Activated CD4-positive, CD25-positive, alpha-beta regulatory T cell treated with anti-CD3 and anti-CD28 coated beads, Interleukin-2, amount 50 U/mL, for 72 hours (primary cell): ENCODE measurements at places on chromosomes 11 and 22.

GRCh38 chr11:119844808-119845207, 115.8 kb upstream of the NECTIN1 start:
- DNase-seq: no peak

DNA sequence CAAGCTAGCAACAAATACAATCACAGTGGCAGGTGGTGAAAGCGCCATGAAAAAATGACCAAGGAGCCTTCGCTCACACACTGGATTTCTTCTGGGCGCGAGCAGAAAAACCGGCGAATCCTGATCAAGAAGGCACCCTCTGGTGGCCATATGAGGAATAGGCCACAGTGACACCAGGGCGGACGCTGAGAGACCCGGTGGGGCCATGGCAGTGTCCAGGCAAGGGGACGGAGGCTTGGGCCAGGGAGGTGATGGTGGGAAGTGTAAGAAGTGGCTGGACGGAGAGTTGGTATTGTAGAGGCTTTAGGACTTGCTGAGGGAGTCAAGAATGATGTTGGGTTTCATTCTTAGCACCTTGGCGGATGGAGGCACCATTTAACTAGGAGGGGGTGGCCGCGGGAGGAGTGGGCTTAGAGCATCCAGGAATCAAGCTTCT, 16.9 kb upstream of the RAC2 start:
- DNase-seq: peak; percentile 65

- DNase-seq: no peak
These were observed 9.0 kb upstream of the CCT8L2 start for GRCh38 chr22:16601437-16602223.

DNA sequence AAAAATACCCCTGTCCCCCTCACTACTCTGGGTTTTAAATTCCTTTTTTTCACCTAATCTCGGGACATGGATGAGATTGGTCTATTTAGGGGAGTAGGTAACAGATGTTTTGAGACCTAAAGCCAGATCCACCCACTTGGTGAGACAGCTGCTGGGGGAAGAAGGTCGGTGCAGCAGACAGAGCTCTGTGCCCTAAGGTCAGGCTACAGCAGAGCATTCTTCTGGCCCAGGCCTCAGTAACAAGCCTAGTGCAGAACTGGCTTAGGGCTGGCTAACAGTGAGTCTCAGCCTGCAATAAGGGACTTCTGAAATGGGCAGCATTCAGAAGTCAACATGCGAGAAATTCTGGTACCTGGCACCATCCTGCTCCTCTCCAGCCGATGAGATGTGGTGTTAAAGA, 444.9 kb upstream of the KIRREL3 start:
- DNase-seq: no peak

- peak; percentile 38 for DNase-seq
These were observed at the start of gene ADM for GRCh38 chr11:10304495-10305261. ADM (plus strand) TSS chr11:10305073; CDS start chr11:10305701, 628 bp downstream.

GRCh38 chr11:132579136-132579535, 953.2 kb downstream of the OPCML start:
- no peak for DNase-seq

DNA sequence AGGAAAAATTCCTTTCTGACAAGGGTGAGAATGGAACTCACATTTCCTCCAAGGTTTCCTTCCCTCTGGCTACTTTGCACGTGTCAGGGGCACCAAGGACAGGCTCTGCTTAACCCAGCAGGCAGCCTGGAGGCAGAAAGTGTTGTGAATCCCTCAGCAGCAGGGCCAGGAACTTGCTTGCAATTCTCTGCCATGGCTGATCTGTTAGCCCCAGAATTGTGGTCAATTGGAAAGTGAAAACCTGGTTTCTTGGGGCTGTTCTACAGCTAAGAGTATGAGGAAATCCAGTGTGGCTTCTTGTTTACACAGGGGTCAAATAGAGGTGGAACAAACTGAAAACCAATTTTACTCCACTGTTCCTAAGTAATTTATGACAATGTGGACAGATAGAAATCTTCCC, 38.3 kb upstream of the CEP295 start:
- no peak for DNase-seq

DNA sequence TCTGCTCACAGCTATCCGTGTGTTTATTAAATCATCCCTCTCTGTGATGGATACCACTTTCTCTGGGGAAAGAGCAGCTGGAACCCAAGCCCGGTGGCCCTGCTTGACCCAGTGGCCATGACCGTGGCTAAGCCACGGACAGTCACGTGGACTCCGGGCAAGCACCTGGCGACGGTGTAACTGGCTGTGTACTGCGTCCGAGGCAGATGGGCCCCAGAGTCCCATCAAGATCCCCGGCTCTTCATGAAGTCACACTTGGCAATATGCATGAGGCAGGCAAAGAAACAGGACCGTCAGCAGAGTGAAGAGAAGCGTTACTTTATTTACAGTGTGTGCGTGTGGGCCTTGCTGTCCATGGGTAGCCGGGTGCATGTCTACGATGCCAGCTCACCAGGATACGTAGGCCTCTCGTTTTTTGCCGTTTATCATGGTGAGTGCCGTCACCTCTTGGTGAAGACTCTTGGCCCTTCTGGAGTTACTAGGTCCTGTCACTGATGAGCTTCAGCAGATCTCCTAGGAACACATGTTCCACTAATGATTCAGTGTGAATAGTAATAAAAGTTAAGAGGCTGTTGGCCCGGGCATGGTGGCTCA, 366.3 kb downstream of the TBC1D22A start:
- DNase-seq: no peak

DNA sequence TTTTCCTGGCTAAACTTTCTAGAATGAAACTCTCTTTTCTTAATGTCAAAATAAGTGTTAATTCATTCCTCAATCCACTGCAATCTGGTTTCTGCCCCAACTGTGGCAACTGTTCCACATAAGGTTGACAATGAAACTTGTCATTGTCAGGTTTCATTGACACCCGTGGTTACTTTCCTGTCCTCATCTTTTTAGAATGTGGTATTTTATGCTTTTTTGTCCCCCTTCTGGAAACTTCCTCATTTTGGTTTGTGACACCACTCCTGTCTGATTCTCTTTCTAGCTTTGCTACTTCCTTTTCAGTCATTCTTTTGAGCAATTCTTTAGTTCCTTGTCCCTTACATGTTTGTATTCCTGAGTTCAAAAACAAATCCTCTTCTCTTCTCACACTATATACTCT, 7.5 kb upstream of the PDE3B start:
- no peak for DNase-seq

DNA sequence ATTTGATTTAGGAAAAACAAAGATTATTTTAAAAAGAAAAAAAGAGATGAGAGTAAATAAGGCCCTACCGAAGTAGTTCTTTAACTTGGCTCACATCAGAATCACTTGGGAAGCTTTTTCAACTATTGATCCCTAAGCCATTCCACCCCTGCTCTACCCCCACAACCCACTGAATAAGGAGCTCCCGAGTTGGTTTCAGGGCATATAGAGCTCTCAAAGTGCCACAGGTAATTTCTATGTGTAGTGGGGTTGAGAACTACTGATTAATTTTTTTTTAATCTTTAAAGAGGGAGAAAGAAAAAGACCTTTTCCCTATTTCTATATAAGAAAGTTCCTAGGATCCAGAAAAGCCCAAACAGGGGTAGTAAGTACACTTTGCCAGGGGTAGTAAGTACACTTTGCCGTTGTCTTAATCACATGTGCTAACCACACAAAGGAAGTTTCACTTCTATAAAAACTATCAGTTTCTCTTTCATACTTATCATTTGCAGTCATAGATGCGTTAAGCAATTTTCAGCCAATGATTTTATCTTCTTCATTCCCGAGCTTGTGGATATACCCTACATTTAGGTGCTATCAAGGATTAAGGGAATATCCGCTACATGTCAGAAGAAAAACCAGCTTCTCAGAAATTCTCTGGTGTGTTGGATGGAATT, 108.4 kb upstream of the ZC3H12C start:
- DNase-seq: no peak

DNA sequence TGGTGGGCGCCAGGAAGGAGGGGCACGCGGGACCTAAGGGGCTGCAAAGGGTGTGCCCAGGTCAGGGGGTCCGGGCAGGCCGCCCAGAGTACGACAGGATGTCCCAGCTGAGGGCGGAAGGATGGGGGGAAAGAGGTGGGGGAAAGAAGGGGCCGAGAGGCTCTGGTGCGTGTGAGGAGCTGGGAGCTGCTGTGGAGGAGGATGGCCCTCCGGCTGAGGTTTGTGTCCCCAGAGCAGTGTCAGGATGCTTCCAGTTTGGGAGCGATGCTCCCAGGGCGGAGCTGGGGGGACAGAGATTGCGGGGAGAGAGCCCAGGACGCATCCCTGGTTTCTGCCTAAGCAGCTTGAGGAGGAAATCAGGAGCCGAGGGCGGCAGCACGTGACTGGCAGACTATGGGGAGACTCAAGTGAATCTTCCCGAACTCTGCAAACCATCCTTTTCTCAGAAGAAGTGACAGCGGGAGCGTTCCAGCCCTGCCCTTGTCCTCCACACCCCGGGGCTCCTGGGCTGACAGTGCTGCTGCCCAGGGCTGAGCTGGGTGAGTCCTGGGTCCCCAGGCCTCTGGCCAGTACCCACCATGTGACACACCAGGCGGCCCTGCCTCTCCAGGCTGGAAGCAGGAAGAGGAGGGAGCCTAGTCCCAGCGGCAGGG, 19.7 kb upstream of the TTLL12 start:
- DNase-seq: no peak

DNA sequence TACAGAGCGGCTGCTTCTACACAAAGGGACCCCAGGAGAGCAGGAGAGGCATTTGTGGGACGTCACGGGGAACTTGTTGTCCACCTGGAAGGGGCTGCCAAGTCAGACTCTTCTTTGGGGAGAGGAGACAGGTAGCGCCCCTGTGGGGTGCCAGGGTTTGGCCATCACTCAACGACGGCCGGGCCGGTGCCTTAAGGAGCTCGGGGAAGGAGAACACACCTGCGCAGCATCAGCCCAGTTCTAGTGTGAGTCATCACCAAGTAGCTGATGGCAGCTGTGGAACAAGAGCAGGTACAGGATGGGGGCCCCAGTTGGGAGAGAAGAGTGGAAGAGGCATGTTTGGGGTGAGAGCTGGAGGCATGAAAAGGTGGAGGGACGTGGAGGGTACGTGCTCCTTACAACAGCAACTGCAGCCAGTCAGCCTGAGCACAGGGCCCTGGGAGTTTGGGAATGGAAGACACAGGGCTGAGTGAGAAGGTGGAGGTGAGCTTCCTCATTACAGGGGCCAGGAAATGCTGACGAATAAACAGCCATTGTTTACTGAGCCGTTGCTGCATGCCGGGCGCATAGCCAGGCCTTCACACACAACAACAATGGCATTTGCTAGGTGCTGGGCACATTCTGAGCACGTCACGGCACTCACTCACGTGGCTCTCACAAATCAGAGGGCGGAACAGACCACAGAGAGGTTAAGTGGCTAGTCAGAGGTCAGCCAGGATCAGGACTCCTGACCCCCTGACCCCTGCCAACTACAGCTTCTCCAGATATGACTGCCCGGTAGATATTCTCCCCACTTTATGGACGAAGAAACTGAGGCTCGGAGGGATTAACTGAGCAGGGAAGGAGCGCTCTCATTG, 29.1 kb upstream of the TP53I11 start:
- DNase-seq: no peak

DNA sequence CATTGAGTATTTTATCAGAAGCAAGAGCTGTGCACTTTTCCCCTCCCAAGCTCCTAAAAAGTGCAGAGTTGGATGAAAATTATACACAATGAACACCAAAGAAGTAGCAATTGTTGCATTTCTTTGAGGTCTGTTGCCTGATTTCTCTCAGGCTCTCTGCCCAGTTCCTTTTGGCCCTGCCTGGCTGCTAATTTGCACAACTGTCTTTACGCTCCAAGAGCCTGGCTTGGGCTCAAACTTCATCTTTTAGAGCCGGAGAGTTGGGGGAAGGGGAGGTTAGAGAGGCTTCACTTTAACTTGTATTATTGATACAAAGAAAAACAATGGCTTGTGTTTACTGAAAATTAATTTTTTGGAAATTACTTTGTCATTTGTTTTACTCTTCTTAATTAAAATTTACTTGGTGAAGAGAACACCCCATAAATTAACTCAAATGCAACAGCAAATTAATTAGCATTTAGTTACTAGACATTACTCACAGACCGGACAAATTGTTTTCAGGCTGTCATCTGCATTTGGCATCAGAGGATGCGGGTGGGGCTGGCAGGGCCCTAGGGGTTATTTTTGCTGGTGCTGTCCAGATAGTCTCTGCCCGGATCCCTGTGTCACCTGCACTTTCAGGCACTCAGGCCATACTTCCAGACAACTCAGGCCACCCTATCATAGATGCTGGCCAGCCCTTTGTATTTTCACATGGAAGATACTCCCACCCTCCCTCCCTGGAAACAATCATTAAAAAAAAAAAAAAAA, 407.3 kb downstream of the NXPE2 start:
- no peak for DNase-seq

DNA sequence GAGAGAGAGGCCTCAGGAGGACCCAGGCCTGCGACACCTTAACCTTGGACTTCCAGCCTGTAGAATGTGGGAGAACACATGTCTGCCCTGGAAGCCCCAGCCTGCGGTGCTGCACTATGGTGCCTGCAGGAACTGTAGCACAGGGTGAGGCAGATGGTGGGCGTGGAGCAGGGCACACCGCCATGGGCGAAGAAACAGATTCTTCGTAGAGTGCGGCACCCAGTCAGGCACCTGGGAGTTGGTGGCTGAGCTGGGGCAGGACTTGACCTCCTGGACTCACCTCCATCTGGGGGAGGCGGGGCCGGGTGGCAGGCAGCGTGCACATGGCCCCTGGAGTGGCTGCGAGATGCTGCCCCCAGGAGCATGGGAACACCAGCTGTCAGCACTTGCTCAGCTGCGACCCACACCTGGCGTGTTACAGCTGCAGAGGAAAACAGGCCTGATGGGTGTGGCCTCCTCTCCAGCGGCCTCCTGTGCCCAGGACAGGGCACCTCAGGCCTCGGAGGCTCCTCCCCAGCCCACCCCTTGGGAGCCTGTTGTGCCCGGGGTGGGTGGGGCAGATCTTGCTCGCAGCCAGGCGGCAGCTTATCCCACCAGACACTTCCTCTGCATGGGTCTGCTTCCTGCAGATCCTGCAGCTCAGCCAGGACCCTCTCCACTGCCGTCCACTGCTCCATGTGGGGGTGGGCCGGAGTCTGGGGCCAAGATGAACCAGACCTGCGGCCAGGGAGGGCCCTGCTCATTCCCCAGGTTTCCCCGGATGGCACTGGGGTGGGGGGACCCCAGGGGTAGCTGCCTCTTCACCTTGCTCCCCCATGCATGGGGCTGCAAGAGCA, 80.4 kb downstream of the MYEOV start:
- DNase-seq: peak; percentile 24

GRCh38 chr22:47647720-47648119, 885.3 kb downstream of the TBC1D22A start:
- no peak for DNase-seq

DNA sequence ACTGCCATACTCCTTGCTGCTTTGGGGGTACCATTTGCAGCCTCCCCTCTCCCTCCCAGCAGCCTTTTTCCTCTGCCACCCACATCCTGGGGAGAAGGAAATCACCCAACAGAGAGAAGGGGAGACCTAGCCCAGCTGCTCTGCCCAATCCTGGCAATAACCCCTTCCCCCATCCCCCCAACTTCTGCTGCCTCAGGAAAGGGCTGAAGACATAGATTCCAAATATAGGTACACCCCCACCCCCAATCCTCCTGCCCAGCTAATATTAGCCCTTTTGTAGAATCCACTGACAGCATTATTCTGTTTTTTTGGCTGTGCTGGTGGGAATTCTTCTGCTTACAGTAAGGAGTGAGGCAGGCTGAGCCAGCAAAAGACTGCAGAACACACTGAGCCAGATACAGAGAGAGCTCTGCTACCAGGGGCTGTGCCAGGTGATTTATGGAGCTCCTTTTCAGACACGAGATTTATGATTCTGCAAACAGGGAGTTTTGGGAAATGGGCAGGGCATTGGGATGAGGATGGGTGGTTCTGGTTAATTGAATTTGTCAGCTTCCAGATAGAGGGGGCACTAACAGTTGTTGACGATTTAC, 164.0 kb downstream of the TENM4 start:
- no peak for DNase-seq

GRCh38 chr22:17785185-17786184, 11.2 kb upstream of the BID start:
- DNase-seq: peak; percentile 73
